Suppressor macrophage treated with lipopolysaccharide for 4 hours (primary cell): ENCODE measurements at places on chromosomes 1 and 21.
A peak's percentile ranks its signal among the peaks of the same experiment; 100 is the strongest.

- no peak for DNase-seq
Measured at GRCh38 chr1:53634571-53634979, 104.4 kb downstream of the GLIS1 start.

DNA sequence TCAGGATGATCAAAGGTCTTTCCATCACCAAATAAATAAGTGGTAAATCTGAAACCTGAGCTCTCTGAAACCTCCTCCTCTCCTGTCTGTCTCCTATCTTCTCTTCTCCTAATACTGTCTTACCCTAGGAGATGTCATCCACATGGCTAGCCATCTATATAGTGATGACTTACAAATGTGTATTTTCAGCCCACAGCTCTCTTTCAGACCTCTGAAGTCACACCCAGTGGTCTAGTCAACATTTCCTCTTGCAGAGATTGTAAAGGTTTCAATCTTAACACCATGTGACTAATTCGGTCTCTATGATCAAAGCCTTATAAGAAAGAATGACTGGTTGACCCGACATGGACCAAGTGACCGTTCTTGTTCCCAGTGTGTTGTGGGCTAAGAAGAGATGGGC lies 63.1 kb upstream of the DPT start:
- DNase-seq, result no peak

DNA sequence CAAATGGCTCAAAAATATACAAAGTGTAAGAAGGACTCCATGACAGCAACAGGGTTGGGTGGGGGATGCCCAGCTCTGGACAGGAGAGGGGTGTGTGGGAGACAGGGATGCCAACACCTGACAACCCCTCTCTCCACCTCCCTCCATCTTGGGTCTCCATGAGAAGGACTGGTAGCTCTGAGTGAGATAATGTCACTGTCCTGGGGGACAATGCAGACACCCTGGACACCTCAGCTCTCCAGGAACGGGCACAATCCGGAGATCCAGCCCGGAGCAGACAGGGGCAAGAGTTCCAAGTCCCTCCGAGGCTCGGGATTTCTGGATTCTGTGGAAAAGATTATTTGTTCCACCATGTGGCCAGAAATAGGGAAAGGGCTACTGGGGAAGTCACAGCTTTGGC lies 122.5 kb downstream of the GLIS1 start:
- DNase-seq, result no peak

GRCh38 chr1:74811436-74812179 lies 78.7 kb downstream of the TYW3 start:
- no peak for DNase-seq

DNA sequence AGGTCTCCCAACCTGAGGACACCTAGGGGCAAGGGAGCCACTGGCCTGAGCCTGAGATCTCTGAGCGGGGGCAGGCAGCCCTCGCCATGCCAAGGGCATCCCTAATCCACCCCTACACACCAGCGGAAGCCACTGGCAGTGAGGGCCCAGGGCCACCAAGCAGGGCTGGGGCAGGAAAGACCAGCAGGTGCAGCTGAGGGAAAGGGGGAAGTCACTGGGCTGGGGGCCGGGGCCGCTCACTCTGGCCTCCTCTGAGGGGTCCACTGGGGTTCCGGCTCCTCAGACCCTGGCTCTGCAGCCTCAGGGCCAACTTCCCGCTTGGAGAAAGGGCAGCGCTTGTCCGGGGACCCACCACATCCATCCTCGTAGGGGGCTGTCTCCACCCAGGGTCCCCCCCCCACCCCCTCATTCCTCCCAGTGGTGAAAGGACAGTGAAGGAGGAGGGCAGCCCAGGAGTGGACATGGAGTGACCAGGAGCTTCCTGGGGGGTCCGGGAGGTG lies 42.5 kb upstream of the ACTRT2 start:
- no peak for DNase-seq

GRCh38 chr21:40732253-40733023 lies 114.5 kb downstream of the DSCAM start:
- DNase-seq, result no peak

- no peak for DNase-seq
Measured at GRCh38 chr21:27681038-27681437, 714.1 kb upstream of the ADAMTS5 start.

DNA sequence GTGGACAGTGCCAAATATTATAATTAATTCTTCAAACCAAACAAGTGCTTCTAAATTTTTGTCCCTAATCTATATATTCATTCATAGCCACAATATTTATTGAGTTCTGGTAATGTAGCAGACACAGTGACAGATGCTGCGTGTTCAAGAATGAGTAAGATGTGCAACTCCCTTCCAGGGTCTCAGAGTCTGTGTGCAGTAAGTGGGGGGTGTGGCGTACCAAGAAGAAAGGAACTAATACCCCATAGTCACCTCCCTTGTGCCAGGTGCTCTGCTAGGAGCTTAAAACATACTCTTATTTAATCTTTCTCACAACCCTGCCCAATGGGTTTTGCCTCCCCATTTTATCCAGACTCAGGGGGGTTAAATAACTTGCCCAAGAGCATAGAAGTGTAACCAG lies 358.7 kb downstream of the BARHL2 start:
- no peak for DNase-seq

GRCh38 chr21:42474043-42474831 lies 21.8 kb downstream of the RSPH1 start:
- no peak for DNase-seq

DNA sequence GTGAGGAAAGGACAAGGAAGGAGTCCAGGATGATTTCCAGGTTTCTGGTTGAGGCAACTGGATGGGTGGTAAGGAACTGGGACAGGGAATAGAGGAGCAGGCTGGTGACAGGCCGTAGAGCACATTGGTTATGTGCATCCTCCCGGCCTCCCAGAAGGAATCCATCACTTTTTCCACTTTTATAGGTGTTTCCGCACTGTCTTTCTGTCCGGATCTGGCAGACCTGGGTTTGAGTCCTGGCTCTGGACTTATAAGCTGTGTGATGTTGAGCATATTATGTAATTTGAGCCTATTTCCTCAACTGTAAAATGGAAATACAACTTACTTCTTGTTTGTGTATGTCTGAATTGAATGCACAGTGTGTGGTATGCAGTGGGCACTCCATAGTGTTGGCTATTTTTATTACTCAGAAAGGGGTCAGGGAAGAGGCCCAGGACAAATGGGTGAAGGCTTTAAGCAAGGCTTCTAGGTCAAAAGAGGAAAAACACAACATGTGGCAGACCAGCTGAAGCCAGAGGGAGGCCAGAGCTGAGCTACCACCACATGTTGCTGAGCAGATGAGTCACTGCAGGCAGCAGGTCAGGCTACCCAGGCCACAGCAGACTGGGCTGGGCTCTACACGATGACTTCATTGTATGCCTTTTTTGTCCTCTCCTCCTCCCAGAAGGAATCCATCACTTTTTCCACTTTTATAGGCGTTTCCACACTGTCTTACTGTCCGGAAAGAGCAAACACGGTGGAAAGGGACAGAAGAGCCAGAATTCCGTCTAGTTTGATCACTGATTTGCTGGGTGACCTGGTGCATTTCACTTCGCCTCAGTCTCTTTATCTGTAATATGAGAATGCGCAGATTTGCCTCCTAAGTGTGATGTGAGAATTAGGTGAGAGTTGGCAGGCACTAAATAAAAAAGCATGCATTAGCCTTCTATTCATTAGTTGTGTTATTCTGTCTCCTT lies 791 bp upstream of the MAST2 start:
- DNase-seq, result peak; percentile 91

DNA sequence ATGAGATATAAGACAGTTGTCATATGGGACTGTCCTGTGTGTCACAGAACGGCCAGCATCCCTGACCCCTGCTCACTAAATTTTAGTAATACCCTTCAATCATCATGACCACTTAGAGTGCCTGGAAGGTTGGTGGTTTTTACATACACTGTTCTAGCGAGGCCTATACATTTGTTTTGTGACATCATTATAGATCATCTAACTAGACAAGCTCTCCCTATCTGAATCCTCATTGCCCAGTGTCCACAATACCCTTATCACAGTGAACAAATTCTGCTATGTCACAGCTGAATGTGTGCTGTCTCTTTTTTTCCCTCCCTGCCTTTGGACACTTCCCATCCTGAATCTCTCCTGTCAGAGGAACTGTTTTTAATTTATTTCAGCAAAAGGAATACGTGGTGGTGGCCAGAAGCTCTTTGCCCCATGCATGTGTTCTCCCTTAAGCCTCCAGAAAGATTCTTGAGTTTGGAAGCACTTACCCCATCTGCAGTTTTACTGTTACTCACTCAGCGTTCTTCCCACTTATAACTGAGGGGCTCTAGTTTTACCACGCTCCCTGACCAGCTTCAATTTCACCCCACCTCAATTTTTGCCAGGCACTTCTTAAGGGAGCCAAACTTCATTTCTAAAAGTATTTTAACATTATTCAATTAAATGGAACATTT lies 70.3 kb downstream of the OLFML2B start:
- DNase-seq, result no peak

GRCh38 chr1:50488356-50488755 lies 65.1 kb upstream of the DMRTA2 start:
- DNase-seq, result no peak

- DNase-seq, result no peak
Measured at GRCh38 chr1:93783876-93784275, 95.1 kb downstream of the DNTTIP2 start.

DNA sequence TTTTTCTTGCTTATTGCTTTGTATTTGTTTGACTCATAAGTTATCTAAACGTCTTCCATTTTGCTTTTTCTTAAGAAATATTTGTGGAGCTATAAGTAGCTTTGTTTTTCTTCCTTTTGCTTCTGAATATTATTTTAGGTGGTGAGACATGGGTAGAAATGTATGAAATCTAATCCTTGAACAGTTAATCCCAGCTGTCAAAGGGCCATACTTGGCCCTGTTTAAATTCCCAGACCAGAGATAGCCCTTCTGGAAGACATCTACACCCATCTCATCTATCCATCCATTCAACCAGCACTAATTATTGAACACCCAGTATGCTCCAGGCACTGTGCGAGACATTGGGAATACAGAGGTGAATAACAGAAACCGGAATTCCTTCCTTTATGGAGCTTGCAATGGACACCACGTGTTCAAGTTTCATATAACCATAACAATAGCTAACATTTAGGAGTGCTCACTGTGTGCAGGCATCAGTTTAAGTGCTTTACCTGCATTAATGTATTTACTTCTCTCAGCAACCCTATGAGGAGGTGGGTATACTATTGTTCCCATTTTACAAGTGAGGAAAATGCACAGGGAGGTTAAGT lies 8.7 kb downstream of the TACSTD2 start:
- no peak for DNase-seq

- peak; percentile 53 for DNase-seq
Measured at GRCh38 chr21:39004634-39005501, 178.4 kb downstream of the PSMG1 start.

DNA sequence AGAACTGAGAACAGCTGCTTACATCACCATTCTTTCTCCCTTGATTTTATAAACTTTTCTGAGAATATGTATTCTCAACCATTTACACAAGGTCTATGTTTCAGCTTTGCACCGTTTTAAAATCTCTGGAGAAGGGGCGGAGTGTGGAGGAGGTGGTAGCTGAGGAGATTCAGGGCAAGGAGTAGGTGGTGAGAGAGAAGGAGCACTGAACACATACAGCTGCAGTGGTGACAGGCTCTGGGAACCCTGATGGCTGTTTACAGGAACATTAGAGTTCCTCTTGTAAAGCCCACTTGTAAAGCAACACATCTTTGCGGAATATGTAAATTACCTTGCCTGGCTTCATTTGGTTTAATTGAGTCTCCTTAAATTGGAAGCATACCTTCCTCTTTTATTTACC lies 89.7 kb downstream of the SMYD2 start:
- no peak for DNase-seq

GRCh38 chr1:23288671-23289070 lies 55.4 kb downstream of the HNRNPR start:
- DNase-seq, result peak; percentile 50

DNA sequence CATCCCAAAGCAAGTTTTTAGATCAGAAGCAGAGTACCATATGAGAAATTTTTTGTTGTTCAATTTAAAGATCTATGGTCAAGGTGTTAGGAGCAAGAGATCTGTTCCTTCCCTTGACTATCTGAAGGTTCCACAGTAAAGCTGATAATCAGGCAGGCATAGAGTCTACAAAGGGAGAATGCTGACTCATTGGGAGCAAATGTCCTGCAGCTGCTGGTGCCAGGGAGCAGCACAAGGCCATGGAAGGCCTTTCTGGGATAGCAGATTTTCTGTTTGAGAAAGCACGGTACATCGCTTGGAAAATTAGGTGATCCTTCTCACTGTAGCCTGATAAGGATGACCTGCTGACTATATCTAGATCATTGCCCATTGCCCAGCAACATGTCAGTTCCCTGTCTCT lies 210.1 kb upstream of the C1orf87 start:
- DNase-seq, result no peak
